ENCODE measurements at places on chromosomes 2 and 18.

GRCh38 chr2:35298493-35298892 is 1057.1 kb upstream of the CRIM1 start:
- no peak for DNase-seq

DNA sequence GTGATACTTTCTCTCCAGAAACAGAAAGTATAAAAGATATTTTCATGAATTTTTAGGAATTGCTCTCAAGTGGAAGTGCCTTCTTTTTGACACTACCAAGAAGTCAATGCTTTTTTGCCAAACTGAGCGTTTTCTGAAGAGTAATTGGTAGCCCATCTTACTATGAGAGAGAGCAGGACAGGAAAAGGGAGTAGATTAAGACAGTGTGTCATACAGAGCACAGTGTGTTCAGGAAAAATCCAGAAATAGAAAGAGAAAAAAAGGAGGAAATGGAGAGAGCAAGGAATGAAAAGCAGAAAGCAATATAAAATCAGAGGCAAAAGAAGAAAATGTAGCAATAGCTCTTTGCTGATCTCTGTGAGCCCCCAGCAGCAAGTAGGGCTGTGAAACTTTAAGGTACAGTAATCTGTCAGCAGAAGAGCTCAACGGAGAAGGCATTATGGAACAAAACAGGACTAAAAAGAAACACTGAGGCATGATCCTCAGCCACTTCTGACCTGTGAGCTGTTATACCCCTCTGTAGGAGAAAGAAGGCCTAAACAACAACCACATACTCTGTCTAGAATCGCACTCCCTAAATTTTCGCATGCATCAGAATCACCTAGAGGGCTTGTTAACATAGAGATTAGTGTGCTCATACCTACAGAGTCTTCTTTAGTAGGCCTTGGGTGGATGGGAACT is 15.0 kb upstream of the PGAP1 start:
- DNase-seq = no peak

DNA sequence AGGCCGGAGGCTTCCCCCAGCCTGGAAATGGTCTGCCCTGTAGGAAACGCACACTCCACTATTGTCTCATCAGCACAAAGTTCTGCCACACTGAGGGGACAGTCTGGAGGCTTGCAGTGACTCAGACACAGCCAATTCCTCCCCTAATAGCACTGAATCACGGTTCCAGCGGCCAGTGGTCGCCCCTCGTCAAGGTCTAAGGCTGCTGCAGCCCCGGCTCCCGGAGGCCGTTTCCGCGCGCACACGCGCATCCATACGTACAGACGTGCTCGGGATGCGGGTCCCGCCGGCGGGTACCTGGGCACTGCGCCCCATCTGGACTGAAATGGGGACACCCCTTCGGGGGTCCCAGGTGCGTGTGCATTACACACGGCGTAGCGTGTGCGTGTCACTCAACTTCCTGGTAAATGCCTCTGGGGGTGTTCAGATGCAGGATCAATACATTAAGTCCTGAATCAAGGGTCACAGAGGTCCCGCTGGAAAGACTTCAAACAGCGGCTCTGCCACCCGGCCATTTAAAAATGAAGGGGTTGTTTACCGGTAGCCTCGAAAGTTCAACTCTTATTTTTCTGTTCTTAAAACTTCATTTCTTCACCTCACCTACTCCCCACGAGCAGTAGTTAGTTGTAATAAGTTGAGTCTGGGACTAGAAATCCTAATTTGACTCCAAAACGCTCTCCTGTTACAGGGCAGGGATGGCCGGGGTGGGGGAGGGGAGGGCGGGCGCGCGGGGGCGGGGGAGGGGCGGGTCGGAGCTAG is 572 bp upstream of the ZNF516 start:
- DNase-seq = peak; percentile 78

- DNase-seq = no peak
Measured at GRCh38 chr2:109141006-109141600, 12.1 kb downstream of the SH3RF3 start.

Data from suppressor macrophage treated with lipopolysaccharide for 4 hours (primary cell).